D341Med (cell line): ENCODE measurements at places on chromosomes 1 and 21.

- DNase-seq: no peak
These were observed 54.7 kb downstream of the CCDC18 start for GRCh38 chr1:93235261-93235660.

- no peak for DNase-seq
These were observed 22.2 kb downstream of the UBE2T start for GRCh38 chr1:202319381-202320080.

- DNase-seq: peak; percentile 47
These were observed 7.5 kb upstream of the PYCR2 start for GRCh38 chr1:225931270-225932136.

DNA sequence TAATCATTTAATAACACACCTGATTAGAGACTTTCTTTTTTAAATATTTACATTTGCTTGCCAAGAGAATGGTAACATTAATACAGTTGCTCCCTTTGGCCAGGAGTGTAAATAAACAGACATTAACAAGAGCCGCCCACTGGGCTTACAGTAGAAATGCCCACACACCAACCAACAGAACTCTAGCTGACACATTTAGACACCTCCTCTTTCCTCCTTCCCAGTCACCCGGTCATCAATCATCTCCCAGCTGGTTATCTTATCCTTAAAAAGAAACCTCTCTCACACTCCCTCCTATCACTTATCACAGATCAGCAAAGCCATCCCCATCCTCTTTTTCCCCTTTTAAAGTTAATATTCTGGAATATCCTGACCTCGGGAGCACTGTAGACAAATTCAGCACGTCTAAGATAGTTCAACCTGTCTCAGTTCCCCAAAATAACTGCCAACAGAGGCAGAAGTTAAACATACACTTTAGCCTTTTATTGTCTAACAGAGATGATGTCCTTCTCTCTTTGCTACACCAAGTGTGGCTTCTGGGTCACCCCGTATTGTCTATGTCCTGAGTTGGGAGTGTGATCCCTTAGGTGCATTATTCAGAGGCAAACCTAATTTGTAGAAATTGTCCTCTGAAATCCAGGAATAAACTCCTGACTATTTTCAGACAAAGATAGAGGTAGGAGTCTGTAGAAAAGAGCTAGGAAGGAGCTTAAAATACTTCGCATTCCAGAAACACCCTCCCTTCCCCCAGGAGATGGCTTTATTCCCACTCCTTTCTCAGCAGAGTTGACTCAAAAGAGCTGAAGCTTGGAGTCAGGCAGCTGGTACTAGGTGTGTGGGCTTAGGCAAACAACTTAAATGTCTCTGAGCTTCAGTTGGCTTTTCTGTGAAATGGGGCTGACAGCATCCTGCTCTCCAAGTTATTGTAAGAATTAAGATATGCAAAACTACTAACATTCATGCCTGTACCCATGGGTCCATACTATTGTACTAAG is 8.8 kb downstream of the MYCL start:
- DNase-seq: no peak

DNA sequence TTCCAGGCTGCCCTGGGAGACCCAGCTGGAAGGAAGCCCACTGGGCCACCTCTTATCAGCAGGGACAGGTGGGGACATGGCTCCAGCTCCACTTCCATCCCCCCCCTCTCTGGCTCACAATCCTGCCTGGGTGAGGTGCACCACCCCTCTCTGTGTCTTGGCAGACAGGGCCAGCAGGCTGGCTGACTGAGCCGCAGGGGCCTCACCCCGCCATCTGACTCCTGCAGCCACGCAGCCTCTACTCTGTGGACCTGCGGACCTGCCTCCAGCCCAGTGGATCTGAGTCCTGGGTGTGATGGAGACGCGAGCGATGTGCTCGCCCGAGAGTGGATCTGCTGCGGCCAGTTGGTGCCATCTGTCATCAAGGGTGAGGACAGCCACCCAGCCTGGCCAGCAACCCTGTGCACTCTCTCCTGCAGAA is 30.1 kb downstream of the RCC2 start:
- DNase-seq: no peak

- no peak for DNase-seq
These were observed 508.0 kb downstream of the OMA1 start for GRCh38 chr1:58038574-58038973.

GRCh38 chr1:57404884-57405283 is 19.0 kb downstream of the DAB1 start:
- DNase-seq: no peak

- no peak for DNase-seq
These were observed 3.7 kb downstream of the ATP1A1 start for GRCh38 chr1:116376729-116377086.

DNA sequence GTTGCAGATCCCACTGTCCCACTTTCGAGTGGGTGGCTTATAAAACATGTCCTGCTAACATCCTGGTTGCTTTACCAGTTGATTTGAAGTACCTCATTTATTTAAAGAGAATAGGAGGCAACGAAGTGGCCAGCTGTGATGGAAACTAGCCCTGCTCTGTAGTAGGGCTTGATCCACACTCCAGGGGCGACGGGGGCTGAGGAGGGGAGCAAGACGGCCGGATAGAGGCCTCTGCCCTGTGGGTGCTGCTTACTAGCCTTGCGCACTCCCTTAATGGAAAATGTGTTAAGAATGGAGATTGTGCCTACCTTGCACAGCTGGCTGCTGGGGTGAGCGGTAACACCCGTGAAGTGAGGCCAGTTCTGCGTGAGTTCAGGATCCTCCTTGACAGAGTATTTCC is 41.1 kb upstream of the PWP2 start:
- DNase-seq: no peak

DNA sequence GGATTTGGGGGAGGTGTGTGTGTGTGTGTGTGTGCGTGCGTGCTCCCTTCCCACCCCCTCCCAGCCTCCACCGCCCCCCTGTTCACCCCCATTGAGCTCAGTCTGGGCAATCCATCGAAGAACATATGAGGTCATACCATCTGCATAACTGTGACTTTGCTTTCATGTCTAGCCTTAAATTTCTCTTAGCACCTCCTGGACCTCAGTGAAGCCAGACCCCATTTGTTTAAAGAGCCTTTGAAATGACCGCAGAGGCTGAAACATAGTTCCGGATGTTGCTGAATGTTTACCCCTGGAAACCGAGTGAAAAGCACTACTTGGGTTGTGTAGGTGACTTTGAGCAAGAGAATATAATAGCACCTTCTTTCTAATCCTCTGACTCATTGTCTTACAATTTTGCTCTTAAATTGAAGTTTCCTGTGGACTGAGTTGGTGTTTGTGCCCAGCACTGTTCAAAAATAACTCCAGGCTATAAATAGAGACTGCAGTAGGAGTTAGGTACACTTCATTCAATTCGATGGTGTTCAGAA is 75.4 kb downstream of the UBE4B start:
- no peak for DNase-seq

DNA sequence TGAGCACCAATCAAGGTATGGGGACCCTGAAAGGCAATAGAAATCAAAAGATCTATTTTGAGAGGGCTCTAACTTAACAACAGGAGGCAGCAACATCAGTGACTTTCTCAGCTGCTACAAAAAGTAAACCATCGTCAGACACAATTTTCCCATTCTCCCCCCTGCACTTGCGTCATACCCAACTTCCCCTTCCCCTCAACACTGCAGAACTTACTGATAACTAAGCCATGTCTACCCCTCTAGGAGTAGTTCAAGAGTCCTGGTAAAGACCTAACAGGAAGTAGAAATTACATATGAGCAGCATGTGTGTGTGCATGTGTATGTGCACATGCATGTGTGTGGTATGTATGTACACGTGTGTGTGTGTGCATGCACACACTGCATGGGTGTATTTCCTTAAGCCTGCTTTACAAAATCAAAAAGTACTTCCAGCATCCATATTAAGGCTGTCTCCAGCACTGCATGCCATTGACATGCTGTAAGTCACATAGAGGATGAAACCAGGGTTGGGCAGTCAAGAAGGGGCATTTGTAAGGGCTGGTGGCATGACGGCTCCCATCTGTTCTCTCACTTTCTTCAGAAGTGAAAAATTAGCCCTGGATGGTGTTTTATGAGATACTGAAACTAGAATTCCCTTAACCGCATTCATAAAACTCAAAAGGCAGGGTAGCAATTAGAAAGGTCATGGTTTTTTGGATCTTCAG is 460.1 kb upstream of the RUNX1 start:
- no peak for DNase-seq

DNA sequence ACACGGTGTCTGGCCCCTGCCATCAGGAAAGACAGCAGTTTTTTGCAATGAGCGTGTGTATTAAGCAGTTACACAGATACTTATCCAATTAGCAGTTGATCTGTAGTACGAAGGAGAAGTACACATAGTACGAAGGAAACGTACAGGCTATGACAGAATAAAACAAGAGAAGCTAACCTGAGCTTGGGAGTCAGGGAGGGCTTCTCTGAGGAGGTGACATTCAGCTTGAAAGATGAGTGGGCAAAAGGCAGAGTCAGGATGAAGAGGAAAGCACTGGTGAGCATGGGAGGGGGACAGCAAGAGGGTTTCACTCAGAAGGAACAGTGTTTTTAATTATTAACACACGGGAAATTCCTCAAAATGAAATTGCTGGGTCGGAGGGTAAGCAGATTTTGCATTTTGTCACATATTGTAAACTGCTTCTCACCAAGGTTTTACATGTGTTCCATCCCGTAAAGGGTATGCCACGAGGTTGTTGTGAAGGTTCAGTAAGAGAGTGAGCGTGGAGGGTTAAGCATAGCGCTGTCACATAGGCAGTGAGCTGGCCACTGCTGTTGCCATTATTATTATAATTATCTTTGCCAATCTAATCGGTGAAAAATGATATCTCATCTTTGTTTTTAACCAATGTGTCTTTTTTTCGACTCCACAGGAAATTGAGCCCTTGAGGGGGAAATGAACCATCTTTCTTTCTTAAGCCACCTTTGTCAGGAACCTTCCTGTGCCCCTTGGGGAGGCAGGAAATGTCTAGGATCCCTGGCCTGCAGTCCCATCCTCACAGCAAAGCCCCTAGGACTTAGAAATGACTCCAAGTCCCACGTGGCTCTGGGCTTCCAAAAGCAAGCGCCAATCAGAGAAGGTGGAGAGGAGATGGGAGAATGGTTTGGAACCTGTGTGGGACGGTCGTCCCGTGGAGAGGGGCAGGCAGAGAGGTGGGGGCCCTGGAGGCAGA is 47.3 kb upstream of the POU3F1 start:
- no peak for DNase-seq

- DNase-seq: no peak
These were observed 847 bp upstream of the RORC start for GRCh38 chr1:151832318-151832980.

DNA sequence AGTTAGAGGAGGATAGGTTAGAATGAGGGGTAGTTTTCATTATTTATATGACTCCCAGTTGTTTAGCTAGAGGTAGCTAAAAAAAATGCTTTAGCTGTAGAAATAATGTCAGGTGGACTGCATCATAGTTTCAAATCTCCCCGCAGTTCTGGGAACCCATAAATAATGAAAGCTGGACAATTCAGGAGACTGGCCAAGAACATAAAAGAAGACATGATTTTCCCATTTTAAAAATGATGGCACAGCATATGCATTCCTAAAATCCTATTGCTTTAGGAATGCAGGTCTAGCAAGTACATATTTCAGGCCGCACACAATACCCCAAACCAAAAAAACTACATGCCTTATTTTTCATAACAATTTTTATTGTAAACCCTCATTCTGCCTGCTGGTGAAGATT is 143.3 kb downstream of the CTH start:
- no peak for DNase-seq

- no peak for DNase-seq
These were observed 25.9 kb upstream of the TOR3A start for GRCh38 chr1:179055937-179056336.

DNA sequence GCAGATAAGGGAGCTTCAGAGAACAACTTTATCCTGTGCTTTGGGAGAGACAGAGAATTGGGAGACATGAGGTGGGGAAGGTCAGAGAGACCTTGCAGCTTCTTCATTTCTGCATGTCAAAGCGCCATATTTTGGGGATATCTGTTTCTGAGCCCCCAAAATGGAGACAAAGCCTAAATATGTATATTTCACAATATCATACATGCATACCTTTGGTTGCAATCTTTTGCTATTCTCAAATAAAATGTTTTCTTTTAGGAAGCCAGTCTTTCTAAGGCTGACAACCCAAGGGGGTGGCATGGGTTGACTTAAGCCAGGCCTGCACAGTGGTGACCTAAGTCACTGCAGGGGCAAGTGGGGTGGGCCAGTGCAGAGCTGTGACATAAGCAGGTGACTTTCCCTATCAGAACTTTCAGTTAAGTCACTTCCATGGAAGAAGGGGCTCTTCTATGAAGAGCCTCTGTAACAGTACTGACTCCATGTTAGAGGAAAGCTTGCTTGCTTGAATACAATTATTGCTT is 13.9 kb upstream of the MRPL55 start:
- DNase-seq: no peak

- no peak for DNase-seq
These were observed 3.1 kb downstream of the TNNT2 start for GRCh38 chr1:201374364-201374763.

DNA sequence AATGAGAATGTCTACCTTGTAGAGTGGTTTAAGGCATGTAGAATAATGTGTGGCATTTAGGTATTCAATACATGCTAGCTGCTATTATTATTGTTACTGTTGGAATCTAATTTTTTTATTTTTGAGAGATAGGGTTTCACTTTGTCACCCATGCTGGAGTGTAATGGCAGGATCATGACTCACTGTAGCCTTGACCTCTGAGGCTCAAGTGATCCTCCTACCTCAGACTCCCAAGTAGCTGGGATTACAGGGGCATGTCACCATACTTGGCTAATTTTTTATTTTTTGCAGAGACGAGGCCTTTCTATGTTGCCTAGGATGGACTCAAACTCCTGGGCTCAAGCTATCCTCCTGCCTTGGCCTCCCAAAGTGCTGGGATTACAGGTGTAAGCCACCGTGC is 61.9 kb downstream of the EPB41 start:
- DNase-seq: no peak

- DNase-seq: no peak
These were observed 26.8 kb downstream of the HP1BP3 start for GRCh38 chr1:20760322-20760721.

DNA sequence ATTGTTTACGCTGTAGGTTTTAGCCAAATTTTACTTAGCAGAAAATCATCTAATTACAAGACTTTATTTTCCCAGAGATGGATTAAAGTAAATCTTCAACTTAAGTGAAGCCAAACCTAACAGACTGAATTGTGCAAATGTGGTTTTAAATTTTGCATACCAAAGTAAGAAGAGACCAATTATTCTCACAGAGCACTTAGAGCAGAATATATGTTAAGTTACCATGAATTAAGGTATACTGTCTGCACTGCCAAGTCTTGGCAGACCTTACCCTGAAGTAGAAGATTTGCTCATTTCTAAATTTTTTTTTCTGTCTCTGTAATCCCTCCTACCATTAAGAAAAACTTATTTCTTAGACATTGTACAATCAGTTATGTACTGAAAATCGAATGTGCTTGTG is 24.1 kb downstream of the MRPS6 start:
- DNase-seq: no peak

DNA sequence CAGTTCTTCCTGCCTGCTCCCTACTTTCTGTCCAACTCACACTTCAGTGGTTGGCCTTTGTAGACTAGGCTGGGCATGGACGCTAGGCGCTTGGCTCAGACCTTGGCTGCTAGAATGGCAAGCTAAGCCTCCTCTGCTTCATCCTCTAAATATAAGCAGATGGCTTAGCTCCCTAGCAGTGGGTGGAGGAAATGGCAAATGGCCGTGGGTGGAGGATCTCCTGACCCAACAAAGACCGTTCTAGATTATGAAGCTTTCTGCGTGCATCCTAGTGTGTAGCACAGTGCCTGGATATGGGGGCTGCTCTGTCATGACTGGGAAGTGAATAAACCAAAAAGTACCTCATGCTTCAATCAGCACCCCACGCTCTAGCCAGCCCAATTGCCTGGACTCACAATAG is 10.4 kb upstream of the ETV3L start:
- peak; percentile 26 for DNase-seq

- DNase-seq: no peak
These were observed 1554.2 kb downstream of the NCAM2 start for GRCh38 chr21:22552390-22552789.
